ENCODE measurements at places on chromosomes 1 and 21. TPM values are rescaled to one million over a fixed set of nuclear protein-coding genes. Genes with fewer than 3 reads are reported as not detected.

GNAT2 gene
- 0.09 TPM for total RNA-seq

EXO1 gene
- total RNA-seq, result 22.7 TPM

CRP gene
- not detected for total RNA-seq

ORC1 gene
- 20.5 TPM for total RNA-seq

EFCAB7 gene
- total RNA-seq, result 3.0 TPM

LMX1A gene
- not detected for total RNA-seq

CDC73 gene
- 32.0 TPM for total RNA-seq

DNM3 gene
- total RNA-seq, result 0.40 TPM

CNKSR1 gene
- total RNA-seq, result 0.31 TPM

CFHR1 gene
- total RNA-seq, result 0.15 TPM

TNFRSF4 gene
- not detected for total RNA-seq

SPRR2A gene
- total RNA-seq, result not detected

MROH7 gene
- total RNA-seq, result not detected

FNDC10 gene
- 7.8 TPM for total RNA-seq

KRTAP19-1 gene
- not detected for total RNA-seq

PTGS2 gene
- total RNA-seq, result 7.5 TPM

KCNC4 gene
- total RNA-seq, result 3.0 TPM

TFF2 gene
- not detected for total RNA-seq

ANGPTL3 gene
- not detected for total RNA-seq

PGLYRP3 gene
- total RNA-seq, result not detected

HSPB7 gene
- total RNA-seq, result not detected

HMGCS2 gene
- total RNA-seq, result not detected

SH3BGR gene
- total RNA-seq, result 1.3 TPM

ITGB2 gene
- total RNA-seq, result 0.70 TPM

FMOD gene
- not detected for total RNA-seq

LAD1 gene
- total RNA-seq, result 0.47 TPM

FAM110D gene
- 0.06 TPM for total RNA-seq

SPATA46 gene
- total RNA-seq, result not detected

All from A549 treated with Hydrocortisone at 1 μM for 4 hours (cell line).